ENCODE measurements at places on chromosomes 11 and 22.

- DNase-seq: no peak
These were observed 68.1 kb downstream of the GRIK4 start for GRCh38 chr11:120579611-120580031.

- no peak for DNase-seq
These were observed 21.8 kb upstream of the LRRC10B start for GRCh38 chr11:61486779-61487178.

- peak; percentile 46 for DNase-seq
These were observed 69.1 kb downstream of the CTTN start for GRCh38 chr11:70467201-70468085.

- DNase-seq: no peak
These were observed 8.5 kb downstream of the LGALS2 start for GRCh38 chr22:37571258-37571991.

DNA sequence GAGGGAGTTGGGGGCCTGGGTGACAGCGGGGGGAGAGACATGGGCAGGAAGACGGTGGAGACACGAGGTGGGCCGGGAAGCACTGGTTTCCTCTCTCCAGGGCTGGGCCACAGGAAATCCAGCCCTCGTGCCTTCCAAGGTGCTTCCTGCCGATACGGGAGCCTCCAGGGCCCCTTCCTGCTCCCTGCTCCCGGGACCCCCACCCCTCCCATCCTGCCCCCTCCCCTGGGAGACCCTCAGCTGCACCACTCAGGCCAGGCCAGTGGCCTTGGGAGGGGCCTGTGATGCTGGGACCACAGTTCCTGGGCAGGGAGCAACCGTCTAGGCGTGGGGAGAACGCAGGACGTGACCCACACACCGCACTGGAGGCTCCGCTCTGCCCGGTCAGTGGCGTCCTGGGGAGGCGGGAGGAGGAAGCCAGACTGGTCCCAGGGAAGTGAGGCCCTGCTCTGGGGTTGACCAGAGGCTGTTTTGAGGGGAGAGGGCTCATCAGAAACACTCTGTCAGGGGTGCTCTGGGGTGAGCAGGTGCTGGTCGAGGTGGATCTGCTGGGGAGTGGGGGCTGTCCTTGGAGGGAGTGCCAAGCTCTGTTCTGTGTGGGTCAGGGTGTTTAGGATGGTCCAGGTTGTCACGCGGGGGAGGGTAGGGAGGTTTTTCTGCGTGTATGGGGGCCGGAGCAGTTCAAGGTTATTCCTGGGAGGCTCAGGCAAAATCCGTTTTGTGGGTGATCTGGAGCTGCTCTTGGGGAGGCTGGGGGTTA lies at the start of gene SHANK3:
SHANK3 (plus strand) TSS at position 353 of the 760 bp plus-strand sequence.
- DNase-seq: peak; percentile 89

DNA sequence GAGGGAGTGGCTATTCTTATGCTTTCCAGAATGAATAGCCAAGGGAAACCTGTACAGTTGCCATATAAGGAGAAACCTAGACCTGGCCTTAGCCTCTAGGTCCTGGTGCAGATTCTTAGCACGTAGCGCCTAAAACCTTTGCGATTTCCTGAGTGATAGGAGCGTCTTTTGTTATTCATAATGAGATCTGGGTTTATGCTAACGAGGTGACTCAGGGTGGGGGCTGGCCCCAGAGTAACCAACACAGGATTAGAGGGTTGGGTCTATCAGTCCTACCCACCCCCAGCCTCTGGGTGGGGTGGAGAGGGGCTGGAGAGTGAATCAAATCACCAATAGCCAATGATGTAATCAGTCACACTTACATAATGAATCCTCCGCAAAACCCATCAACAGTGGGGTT lies 73.4 kb upstream of the PARVG start:
- DNase-seq: no peak

DNA sequence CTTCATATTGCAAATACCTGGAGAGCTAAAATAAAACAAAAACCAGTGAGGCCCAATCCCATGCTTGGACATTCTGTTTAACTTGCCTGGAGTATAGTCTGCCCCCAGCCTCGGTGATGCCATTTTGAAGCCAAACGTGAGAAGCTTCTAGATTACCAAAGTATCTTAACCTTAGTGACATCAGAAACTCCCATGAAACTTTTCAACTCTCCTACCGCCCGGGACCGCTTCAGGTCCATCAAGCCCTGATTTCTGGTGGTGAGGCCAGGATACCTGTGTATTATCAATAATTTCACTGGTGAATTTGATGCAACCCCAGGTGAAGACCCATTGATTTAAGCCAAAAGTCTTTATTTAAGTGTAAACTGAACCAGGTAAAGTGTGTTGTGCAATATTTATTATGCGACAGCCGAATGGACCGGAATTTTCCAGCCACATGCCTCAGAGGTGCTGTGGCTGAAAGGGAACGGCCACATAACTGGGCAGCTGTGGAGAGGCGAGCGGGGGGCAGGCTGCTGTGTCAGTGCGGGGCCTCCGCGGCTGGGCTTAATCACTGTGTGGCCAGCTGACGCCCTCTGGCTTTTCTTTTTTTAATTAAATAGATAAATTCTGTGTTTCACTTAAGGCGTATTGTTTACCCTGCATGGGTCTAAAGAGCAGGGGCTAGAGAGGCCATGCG lies 385.5 kb upstream of the B3GAT1 start:
- no peak for DNase-seq

DNA sequence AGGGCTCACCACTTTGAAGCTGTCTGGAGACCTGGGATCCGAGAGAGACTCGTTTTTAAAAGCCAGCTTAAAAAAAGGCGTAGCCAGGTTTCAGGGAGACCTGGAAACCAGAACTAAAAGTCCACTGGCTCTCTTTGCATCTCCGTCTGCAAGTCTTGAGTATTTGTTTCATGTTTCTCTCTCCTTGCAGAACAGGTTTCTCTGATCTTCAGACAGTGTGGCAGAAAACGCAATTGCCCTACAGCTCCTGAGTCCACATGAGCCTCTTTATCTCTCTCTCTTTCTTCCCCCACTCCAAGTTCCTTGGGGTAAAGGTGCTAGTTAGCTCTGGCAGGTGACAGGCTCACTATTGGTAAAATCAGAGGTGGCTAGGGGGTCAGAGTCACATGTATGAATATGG lies 67.0 kb upstream of the AMPD3 start:
- DNase-seq: no peak

GRCh38 chr11:65223011-65223410 lies 38.8 kb upstream of the POLA2 start:
- DNase-seq: peak; percentile 42

All from Kasumi-1 (cell line).